ENCODE measurements at places on chromosomes 4 and X. TPM values are rescaled to one million over a fixed set of nuclear protein-coding genes. Genes with fewer than 3 reads are reported as not detected.

The PAGE4 gene
- not detected for total RNA-seq

The ANXA3 gene
- 3.4 TPM for total RNA-seq

The TMEM255A gene
- not detected for total RNA-seq

The ODAPH gene
- total RNA-seq, result not detected

The WDR17 gene
- total RNA-seq, result 2.7 TPM

The FGFBP1 gene
- total RNA-seq, result not detected

The CORIN gene
- not detected for total RNA-seq

The CT47B1 gene
- not detected for total RNA-seq

The PABPC1L2A gene
- total RNA-seq, result not detected

The DCAF4L1 gene
- total RNA-seq, result 0.27 TPM

The NEIL3 gene
- 14.7 TPM for total RNA-seq
